RWPE2 (cell line): ENCODE measurements at places on chromosomes 5 and 9.

- no peaks in the 10 kb centered on the region for H3K27me3 ChIP-seq
- no peak overlapping the region for H3K27ac ChIP-seq
- no peak overlapping the region for H3K4me3 ChIP-seq
- no peaks in the 10 kb centered on the region for H3K4me1 ChIP-seq
- no peaks in the 10 kb centered on the region for H3K36me3 ChIP-seq
These were observed 56.7 kb downstream of the MAMDC2 start for GRCh38 chr9:70100362-70100761.

DNA sequence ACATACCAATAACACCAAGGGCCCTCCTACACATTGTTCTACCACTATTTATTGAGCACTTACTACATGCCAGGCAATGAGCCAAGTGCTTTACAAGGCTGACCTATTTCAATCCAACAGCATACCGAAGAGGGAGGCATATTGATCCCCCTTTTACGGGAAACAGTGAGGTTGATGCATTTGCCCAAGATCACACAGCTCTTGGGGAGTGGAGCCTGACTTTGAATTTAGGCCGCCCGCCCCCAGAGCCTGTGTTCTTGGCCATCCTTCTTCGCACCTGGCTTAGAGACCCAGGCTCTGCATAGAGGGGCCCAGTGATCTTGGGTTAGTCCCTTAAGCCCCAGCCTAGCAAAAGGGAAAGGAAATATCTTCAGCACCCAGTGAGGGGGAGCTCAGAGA lies 158.1 kb upstream of the IER5L start:
- H3K27ac ChIP-seq: peak overlapping the region; percentile 100
- DNase-seq: no peak
- peaks cover 31% of the 10 kb centered on the region for H3K4me1 ChIP-seq
- H3K27me3 ChIP-seq: no peaks in the 10 kb centered on the region
- no peak overlapping the region for H3K4me3 ChIP-seq

- no peak overlapping the region for H3K4me3 ChIP-seq
- H3K36me3 ChIP-seq: no peaks in the 10 kb centered on the region
- H3K27ac ChIP-seq: no peak overlapping the region
- H3K27me3 ChIP-seq: no peaks in the 10 kb centered on the region
These were observed 381.6 kb upstream of the PRR16 start for GRCh38 chr5:120082316-120083068.

DNA sequence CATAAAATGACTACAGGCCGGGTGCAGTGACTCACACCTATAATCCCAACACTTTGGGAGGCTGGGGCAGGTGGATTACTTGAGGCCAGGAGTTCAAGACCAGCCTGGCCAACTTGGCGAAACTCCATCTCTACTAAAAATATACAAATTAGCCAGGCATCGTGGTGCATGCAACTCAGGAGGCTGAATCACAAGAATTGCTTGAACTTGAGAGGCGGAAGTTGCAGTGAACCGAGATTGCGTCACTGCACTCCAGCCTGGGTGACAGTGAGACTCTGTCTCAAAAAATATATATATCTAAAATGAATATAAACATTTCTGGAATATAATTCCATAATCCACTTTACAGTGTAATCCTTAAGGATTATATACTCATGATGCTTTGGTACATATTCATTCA lies 66.5 kb downstream of the TEX10 start:
- no peak overlapping the region for H3K4me3 ChIP-seq
- no peak for DNase-seq
- no peaks in the 10 kb centered on the region for H3K27me3 ChIP-seq

- no peaks in the 10 kb centered on the region for H3K4me1 ChIP-seq
- no peaks in the 10 kb centered on the region for H3K36me3 ChIP-seq
- no peak overlapping the region for H3K4me3 ChIP-seq
- no peak overlapping the region for H3K27ac ChIP-seq
- DNase-seq: no peak
These were observed 83.0 kb downstream of the MARCHF3 start for GRCh38 chr5:126947146-126948010.

- no peaks in the 10 kb centered on the region for H3K27me3 ChIP-seq
- no peaks in the 10 kb centered on the region for H3K4me1 ChIP-seq
- no peak overlapping the region for H3K27ac ChIP-seq
- no peak overlapping the region for H3K4me3 ChIP-seq
These were observed 75.7 kb downstream of the GLIS3 start for GRCh38 chr9:4224181-4224580.

DNA sequence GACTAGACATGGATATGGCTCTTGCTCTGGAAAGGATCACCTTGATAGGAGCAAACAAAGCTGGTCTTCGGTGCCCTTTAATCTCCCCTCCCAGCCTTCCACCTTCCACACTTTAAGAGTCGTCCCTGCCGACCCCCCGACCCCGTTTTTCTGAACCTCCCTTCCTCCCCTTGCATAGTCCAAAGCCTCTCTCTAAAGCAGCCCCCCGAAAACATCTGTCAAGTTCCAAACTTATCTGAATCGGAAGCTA lies 423 bp upstream of the NUP214 start:
- H3K27me3 ChIP-seq: no peaks in the 10 kb centered on the region
- DNase-seq: no peak
- H3K36me3 ChIP-seq: peaks cover 29% of the 10 kb centered on the region

- H3K27me3 ChIP-seq: no peaks in the 10 kb centered on the region
- H3K36me3 ChIP-seq: peaks cover 91% of the 10 kb centered on the region
- H3K27ac ChIP-seq: no peak overlapping the region
- no peak overlapping the region for H3K4me3 ChIP-seq
These were observed 29.1 kb downstream of the P4HA2 start for GRCh38 chr5:132198571-132198970.

GRCh38 chr9:34035656-34036055 lies 13.0 kb downstream of the UBAP2 start:
- no peaks in the 10 kb centered on the region for H3K27me3 ChIP-seq
- H3K4me3 ChIP-seq: no peak overlapping the region
- H3K4me1 ChIP-seq: peaks cover 8% of the 10 kb centered on the region

DNA sequence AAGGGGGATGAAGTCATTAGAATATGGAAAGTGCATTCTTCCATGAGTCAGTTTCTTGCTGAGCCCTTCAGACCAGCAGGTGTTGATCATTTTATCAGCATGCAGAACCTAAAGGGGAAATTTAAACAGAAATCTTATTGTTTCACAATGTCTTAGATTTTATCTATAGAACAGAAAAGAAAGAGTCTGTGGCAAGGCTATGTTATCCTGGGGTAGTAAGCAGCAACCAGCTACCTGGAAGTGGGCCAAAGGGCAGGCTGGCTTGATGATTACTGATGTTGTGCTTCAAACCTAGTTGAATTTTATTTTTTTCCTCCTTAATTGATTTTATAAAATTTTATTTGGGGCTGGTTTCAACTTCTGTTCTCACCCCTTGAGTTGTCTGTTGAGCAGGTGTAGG lies 101.5 kb downstream of the LRRC70 start:
- H3K36me3 ChIP-seq: no peaks in the 10 kb centered on the region
- no peak for DNase-seq
- H3K4me1 ChIP-seq: no peaks in the 10 kb centered on the region

- H3K27ac ChIP-seq: no peak overlapping the region
- no peaks in the 10 kb centered on the region for H3K4me1 ChIP-seq
- no peak overlapping the region for H3K4me3 ChIP-seq
- H3K27me3 ChIP-seq: no peaks in the 10 kb centered on the region
- no peaks in the 10 kb centered on the region for H3K36me3 ChIP-seq
- DNase-seq: no peak
These were observed 1381.4 kb upstream of the CDH6 start for GRCh38 chr5:29811914-29812679.

GRCh38 chr9:94610181-94610606 lies 16.6 kb upstream of the FBP2 start:
- H3K27me3 ChIP-seq: no peaks in the 10 kb centered on the region
- no peaks in the 10 kb centered on the region for H3K36me3 ChIP-seq
- no peaks in the 10 kb centered on the region for H3K4me1 ChIP-seq
- DNase-seq: no peak
- no peak overlapping the region for H3K27ac ChIP-seq

DNA sequence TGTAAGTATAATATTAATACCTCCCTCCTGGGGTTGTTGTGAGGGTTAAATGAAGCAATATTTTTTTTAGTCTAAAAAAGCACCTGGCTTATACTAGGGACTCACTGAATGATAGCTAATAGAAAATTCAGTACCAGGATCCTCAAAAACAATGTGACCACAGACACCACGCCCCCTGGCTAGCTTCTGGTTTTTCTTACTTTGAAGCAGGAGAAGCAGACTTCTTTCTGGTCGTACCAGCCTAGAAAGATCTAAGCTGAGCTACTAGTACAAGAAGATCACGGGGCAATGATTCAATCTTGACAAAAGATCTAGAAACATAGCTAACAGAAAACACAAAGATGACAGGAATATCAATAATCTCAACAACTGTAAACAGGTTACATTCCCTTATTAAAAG lies 218.5 kb upstream of the SLC30A5 start:
- no peaks in the 10 kb centered on the region for H3K36me3 ChIP-seq
- H3K27ac ChIP-seq: no peak overlapping the region
- no peak overlapping the region for H3K4me3 ChIP-seq
- no peak for DNase-seq

DNA sequence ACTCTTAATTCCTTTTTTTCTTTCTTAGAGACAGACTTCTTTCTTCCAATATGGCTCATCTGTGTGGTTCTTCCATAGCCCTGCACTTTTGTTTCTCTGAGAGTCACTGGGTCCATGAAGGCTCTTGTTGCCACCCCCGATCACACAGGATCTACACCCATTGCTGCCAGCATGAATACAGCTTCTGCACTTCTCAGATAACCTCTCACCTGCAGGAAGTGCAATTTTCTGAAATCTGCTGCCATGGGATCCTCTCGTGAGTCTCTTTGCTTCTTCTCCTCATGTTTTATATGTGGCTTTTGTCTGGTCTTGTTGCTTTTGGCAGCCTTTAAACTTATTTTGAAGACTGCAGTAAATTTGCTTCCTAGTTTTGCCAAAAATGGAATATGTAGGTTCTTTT lies 171.2 kb downstream of the TMEM167A start:
- no peak overlapping the region for H3K4me3 ChIP-seq
- H3K36me3 ChIP-seq: no peaks in the 10 kb centered on the region
- no peak overlapping the region for H3K27ac ChIP-seq

GRCh38 chr9:36164372-36164771 lies 4.8 kb upstream of the CCIN start:
- H3K27ac ChIP-seq: peak overlapping the region; percentile 48
- H3K36me3 ChIP-seq: no peaks in the 10 kb centered on the region
- no peak overlapping the region for H3K4me3 ChIP-seq
- no peak for DNase-seq

- DNase-seq: no peak
- no peaks in the 10 kb centered on the region; the same call in 1 of the 2 replicates for H3K36me3 ChIP-seq
- no peaks in the 10 kb centered on the region for H3K4me1 ChIP-seq
- no peak overlapping the region for H3K27ac ChIP-seq
- H3K27me3 ChIP-seq: no peaks in the 10 kb centered on the region
These were observed 42.8 kb downstream of the MCCC2 start for GRCh38 chr5:71629950-71630349.

GRCh38 chr9:117411547-117411946 lies 3.3 kb downstream of the ASTN2 start:
- H3K27me3 ChIP-seq: peaks cover 40% of the 10 kb centered on the region
- no peak for DNase-seq
- no peak overlapping the region for H3K4me3 ChIP-seq
- no peak overlapping the region for H3K27ac ChIP-seq
- H3K36me3 ChIP-seq: no peaks in the 10 kb centered on the region

GRCh38 chr9:133225171-133226011 lies 16.3 kb upstream of the OBP2B start:
- H3K4me3 ChIP-seq: no peak overlapping the region
- no peaks in the 10 kb centered on the region for H3K4me1 ChIP-seq
- no peak for DNase-seq
- no peaks in the 10 kb centered on the region for H3K27me3 ChIP-seq

DNA sequence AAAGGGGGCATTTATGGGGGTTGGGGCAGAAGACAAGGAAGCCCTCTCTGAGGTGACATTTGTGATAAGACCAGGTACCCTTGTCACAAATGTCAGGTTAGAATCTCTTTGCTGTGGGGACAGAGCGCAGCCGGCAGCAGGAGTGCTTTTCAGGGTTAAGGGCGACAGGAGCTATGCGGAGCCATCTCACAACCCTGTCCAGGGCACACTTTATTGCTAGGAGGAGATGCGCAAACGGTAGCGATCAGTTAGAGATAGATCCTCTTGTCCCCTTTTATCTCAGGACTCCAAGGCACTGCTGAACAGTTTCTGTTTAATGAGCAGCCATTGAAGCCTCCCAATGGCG lies 438 bp upstream of the LAMC3 start:
- peaks cover 9% of the 10 kb centered on the region for H3K27me3 ChIP-seq
- H3K4me3 ChIP-seq: peak overlapping the region; percentile 32
- H3K4me1 ChIP-seq: no peaks in the 10 kb centered on the region
- H3K36me3 ChIP-seq: no peaks in the 10 kb centered on the region

GRCh38 chr5:180153991-180154390 lies 55.0 kb downstream of the RASGEF1C start:
- H3K4me1 ChIP-seq: no peaks in the 10 kb centered on the region
- H3K4me3 ChIP-seq: no peak overlapping the region
- no peak for DNase-seq
- H3K36me3 ChIP-seq: no peaks in the 10 kb centered on the region
- no peak overlapping the region for H3K27ac ChIP-seq

GRCh38 chr9:121700832-121701419 lies 49.5 kb downstream of the DAB2IP start:
- H3K4me1 ChIP-seq: peaks cover 32% of the 10 kb centered on the region
- no peak for DNase-seq
- H3K4me3 ChIP-seq: peak overlapping the region; percentile 84
- H3K27ac ChIP-seq: peak overlapping the region; percentile 89
- H3K27me3 ChIP-seq: no peaks in the 10 kb centered on the region
